Stimulated activated CD8-positive, alpha-beta memory T cell treated with anti-CD3 and anti-CD28 coated beads, Interleukin-15, amount 100 ng/mL, for 24 hours (primary cell): ENCODE measurements at places on chromosomes 4 and X.

DNA sequence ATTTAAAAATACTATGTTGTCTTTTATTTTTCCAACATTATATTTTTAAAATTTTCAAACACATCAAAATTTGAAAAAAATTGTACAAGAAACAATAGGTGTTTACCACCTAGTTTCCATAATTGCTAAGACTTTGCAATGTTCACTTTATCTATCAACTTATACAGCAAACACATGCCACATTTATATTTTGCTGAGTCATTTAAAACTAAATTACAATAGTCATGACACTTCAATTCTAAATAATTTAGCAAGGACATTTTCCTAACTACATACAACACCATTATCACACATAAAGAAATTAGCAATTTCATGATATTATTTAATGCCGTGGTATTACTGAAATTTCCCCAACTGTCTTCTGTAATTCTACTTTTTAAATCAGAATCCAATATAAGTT lies 600.4 kb upstream of the CPXCR1 start:
- DNase-seq = no peak

DNA sequence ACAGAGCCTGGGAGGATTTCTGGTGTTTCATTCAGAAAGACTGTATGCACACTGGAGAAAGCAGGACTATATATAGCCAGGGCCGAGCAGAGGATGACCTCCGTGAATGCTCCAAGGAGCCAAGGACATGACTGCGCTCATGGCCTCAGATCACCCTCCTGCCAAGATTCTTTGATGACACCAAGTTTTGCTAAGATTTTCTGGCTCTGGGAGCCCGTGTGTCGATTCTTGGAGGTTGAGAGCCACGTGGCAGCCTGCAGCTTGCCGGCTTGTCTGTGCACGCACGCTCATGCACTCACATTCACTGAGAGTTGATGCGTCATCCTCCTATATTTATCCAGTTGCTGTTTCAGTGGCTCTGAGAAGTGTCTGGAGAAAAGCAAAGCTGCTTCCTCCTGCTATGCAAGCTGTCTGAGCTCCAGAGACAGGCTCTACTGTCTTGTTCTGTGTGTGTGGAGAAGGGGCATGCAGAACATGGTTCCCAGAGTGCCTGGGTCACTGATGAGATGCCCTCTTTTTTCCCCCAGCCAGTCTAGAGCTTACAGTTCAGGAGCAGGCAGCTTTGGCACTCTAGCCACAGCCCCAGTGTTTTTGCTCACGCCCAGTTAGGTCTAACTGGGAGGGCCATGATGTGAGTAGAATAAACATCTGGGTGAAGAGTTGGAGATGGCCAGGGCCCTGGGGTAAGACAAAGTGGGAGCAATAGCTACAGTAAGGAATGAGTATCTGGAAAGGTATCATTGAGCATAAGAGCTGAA lies 64.9 kb upstream of the SCOC start:
- no peak for DNase-seq

GRCh38 chrX:120768254-120768653 lies 107.4 kb downstream of the CT47B1 start:
- DNase-seq = no peak

GRCh38 chr4:187562345-187562744 lies 433.2 kb upstream of the ZFP42 start:
- no peak for DNase-seq

- no peak for DNase-seq
Measured at GRCh38 chrX:38332505-38332904, 5.2 kb upstream of the RPGR start.

- no peak for DNase-seq
Measured at GRCh38 chr4:98318521-98318920, 57.3 kb downstream of the RAP1GDS1 start.

- DNase-seq = no peak
Measured at GRCh38 chr4:156830351-156830750, 141.2 kb downstream of the PDGFC start.

DNA sequence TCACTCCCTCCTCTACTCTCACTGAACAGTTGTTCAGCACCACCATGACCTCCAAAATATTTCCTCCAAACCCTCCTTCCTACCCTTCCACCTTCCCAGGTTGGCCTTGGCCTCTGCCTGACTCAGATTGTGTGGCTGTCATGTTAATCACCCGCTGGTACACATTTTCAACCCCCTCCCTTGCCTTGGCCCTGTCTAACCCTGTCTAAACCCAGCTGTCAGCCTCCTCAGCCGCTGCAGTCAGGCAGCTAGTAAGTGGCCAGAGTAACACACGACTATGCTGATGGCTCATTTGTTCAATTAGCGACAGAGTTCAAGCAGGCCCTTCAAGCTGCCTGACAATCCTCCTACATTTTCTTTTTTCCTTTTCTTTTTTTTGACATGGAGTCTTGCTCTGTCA lies 18.0 kb downstream of the ING2 start:
- DNase-seq = no peak

DNA sequence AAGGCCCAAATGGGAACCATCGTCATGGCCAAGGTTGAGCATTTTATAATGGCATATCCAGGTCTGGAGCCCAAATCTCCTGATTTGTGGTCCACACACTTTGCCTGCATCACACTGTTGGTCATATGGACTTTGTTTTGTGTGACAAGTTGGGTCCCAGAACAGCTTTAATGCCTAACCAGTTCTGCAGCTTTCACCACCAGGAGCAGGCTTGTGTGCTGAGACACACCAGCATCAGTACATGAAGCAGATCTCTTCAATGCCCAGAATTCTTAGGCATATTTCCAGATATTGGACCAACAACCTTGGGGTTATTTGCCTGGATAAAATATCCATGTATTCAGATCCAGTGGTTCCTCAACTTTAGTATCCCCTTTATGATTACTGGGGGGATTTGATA lies 371.3 kb downstream of the FBXW7 start:
- no peak for DNase-seq

DNA sequence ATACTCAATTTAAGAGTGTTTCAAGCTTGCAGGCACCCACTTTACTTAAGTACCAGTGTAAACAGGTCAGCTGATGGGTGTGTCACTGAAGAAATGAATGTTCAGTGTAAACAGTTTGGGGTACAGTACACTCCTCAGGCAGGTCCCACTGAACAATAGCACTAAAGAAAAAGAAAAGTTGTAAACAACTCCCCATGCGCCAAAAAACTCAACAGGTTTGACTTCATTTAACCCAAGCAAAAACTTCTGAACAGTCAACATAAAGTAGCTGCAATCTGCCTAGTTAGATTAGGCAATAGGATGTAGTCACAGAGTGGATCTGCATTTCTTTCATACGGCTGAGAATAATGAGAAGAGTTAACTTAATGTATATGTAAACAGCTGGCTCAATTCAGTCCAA lies 93.2 kb downstream of the FAM13A start:
- no peak for DNase-seq

- DNase-seq = no peak
Measured at GRCh38 chr4:90904021-90904420, 776.8 kb downstream of the CCSER1 start.

DNA sequence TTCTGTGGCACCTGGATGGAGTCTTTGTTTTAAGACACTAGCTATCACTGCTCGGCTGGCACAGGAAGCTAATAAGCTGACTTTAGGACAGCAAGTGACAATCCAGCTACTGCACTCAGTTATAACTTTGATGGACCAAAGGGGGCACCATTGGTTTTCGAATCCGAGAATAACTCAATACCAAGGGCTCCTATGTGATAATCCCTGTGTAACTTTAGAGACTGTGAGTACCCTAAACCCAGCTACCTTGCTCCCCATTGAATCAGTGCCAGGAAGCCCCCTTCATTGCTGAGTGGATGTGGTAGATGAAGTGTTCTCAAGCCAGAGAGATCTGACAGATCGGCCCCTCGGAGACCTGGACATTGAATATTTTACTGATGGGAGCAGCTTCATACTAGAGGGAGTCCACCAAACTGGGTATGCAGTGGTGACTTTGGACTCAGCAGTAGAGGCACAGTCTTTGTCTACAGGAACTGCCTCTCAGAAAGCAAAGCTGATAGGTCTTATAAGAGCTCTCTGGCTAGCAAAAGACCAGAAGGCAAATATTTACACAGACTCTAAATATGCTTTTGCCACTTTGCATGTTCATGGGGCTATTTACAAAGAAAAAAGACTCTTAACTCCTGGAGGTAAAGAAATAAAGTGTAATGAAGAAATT lies 35.5 kb upstream of the UGT2B7 start:
- no peak for DNase-seq

GRCh38 chr4:138225477-138225876 lies 16.7 kb downstream of the SLC7A11 start:
- DNase-seq = no peak

- DNase-seq = no peak
Measured at GRCh38 chr4:85107553-85107952, 141.1 kb upstream of the WDFY3 start.

DNA sequence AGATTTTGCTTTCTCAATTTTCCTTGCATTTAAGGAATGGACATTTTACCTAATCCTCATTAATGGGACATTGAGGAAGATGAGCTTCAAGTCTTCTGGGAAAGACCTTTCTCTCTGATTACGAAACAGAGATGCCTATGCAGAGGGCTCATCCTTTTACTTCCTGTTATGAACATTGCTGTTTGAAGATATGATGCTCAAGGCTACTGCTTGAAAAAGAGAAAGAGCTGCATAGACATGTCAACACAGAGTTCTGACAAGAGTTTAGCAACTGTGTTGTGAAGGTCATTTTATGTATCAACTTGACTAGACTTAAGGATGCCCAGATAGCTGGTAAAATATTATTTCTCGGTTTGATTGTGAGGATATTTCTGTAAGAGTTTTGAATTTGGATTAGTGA lies 13.8 kb upstream of the GNPDA2 start:
- DNase-seq = no peak

DNA sequence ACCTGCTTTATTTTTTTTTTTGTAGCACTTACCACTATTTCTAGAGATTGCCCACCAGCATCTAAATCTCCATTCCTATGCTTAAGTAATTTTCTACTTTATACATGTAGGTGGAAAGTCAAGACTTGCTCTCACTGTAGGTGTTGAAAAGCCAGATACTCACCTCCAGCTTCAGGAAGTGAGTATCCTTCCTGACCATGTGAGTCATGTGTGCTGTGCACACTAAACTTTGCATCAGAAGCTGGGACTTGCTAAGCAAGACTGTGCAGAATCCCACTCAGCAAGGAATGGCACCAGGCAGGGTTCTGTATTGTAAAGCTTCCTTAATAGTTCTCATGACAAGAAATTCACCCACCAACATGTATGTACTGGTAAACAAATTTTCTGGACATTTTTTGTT lies 151.8 kb downstream of the POU4F2 start:
- DNase-seq = no peak

DNA sequence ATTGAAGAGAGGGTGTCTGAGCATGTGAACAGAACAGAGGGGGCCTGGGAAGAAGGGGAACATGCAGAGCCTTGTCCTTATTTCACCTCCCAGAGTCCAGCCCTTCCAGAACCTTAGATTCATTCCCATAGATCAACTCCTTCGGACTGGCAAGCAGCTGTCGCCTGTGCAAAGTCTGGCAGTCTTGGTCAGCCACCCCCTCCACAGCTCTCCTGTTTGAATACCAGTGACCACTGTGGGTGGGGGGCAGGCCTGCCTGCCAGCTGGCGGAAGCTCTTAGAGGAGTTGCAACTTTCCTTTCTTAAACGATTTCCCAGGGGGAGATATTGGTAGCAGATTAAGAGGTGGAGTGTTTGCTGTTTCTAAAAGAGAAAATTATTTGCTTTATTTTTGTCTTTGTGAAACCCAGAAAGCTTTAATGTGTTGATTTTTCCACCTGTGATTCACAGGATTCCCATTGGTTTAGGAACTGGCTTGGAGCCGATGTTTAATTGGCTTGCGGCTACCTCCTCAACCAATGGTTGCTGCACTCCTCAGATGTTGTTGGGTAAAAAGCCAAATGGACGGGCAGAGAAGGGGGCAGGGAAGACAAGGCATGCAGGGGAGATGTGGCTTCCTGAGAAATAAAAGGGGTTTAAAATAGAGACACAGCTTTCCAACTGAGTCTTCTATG lies 62.2 kb upstream of the PRPS1 start:
- DNase-seq = no peak

- DNase-seq = no peak
Measured at GRCh38 chr4:145132511-145133098, 34.5 kb downstream of the ABCE1 start.

- DNase-seq = no peak
Measured at GRCh38 chr4:141652161-141652778, 15.9 kb downstream of the IL15 start.

- DNase-seq = no peak
Measured at GRCh38 chrX:9438933-9439494, 25.8 kb upstream of the TBL1X start.

DNA sequence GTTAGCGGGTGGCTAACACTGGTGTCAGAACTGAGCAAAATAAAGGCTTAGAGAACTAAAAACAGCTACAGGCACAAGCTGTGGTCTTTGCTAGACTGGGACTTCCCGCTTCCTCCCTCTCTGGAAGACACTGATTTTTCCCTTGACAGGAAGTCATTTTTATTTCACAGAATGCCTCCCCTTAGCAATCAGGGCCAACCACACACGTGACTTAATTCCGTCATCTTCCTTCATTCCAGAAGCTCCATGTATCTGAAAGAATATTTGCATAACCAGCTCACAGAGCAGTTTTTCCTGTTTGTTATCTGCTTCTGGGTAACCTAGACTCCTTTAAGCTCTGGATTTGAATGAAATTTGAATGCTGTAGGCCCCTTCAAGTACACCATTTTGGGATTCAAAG lies 327.5 kb upstream of the FRG1 start:
- no peak for DNase-seq

GRCh38 chrX:136806891-136807410 lies 26.2 kb upstream of the ARHGEF6 start:
- no peak for DNase-seq

DNA sequence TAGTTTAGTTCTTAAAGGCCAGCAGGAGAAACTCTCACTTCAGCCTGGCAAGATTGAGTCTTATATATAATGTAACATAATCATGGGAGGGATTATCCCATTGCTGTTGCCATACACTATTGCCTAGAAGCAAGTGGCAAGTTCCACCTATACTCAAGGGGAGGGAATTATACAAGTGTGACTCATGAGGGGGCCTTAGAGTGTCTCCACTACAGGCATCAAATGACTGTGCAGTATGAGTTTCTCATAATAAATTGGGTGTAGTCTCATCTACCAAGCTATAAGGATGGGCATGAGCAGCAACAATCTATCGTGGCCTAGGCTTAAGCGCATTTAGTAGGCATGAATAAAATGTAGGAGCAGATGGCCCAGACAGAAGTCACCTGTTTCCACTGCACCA lies 89.1 kb upstream of the C1GALT1C1 start:
- no peak for DNase-seq

- no peak for DNase-seq
Measured at GRCh38 chr4:20095805-20096541, 155.7 kb upstream of the SLIT2 start.

- no peak for DNase-seq
Measured at GRCh38 chrX:47273011-47273730, 40.4 kb downstream of the USP11 start.

DNA sequence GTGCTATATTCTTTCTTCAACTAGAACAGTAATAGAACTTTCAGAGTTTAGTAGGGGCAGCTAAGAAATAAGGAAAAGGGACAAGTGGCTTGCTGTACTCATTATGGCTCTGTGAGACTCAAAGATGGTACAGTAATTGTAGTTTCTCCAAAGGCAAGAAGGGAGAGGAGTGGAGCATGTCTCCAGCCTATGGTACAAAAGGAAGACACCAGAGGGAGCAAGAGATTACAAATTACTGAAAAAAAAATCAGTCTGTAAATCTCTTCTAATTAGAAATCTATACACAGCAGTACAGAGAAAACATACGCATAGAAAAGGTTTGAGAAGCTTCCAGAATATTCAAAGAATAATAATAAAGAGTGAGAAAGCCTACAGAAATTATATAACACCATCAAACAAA lies 61.4 kb downstream of the KLHL4 start:
- no peak for DNase-seq
